ENCODE measurements at places on chromosomes 5 and 9.

DNA sequence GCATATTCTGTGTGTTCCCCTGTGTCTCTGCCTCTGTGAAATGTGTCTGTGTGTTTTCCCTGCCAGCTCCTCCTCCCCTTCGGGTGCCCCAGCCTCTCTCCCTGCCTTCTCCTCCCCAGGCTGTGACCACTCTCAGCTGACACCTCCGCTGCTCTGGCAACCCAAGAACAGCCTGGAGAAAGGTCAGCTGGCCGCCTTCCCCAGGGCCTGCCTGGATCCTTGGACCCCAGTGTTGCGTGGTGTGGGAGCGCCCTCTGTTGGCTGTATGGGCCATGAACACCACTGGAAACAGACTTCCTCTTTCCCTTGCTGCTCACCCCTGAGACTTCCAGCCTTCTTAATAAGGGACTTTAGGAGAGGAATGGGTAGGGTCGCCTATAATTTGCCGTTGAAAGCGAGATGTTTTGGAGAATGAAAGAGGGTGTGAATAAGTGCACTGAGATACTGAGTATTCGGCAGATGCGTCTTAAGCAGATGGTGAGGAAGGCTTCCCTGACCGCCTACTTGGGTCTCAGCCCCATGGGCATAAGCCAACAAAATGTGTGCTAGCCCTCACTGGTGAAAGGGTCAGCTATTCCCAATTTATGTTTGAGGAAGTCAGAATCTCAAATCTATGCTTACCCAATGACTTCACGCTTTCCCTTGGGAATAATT, 114.9 kb upstream of the TRIM32 start:
- no peak for DNase-seq

DNA sequence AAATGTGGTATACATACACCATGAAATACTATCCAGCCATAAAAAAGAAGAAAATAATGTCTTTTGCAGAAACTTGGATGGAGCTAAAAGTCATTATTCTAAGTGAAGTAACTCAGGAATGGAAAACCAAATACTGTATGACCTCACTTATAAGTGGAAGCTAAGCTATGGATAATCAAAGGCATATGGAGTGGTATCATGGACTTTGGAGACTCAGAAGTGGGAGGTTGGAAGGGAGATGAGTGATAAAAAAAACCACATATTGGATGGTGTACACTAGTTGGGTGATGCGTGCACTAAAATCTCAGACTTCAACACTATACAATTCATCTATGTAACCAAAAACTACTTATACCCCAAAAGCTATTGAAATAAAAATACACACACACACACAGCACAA, 24.5 kb downstream of the ADAMTS12 start:
- no peak for DNase-seq

DNA sequence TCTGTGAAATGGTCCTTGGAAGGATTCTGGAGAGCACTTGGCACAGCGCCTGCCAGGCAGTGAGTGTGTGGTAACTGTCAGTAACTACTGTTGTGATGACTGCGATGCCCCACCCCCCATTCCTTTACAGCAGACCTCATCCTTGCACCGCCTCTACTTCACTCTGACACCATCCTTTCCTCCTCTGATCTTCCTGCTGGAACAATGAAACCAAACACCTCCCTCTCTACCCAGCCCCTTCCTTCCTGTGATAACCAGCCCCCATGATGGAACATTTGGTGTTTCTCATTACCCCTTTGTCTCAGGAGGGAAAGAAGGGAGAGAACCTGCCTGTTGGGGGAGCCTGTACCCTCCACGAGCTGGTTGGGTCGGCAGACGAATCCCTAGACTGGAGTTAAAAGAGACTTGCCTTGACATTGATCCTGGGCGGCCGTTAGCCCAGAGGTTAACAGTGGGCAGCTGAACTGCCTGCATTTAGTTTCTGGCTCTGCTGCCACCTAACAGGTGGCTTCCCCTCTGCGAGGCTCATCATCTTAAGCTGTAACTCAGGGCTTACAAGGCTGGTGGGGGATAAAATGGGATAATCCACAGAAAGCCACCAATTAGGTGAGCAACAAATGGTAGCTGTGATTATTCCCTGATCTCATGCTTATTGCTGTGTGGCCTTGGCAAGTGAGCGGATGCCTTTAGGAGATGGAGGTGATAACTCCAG, 34.2 kb upstream of the GRPEL2 start:
- DNase-seq: no peak

GRCh38 chr9:136994888-136995230, 1.5 kb downstream of the CLIC3 start:
- no peak for DNase-seq

- DNase-seq: no peak
These were observed 139.7 kb downstream of the CRB2 start for GRCh38 chr9:123495731-123496130.

- peak; percentile 8 for DNase-seq
These were observed 314.4 kb downstream of the GADD45G start for GRCh38 chr9:89919171-89919681.

- no peak for DNase-seq
These were observed 58.2 kb downstream of the COL15A1 start for GRCh38 chr9:99001892-99002291.

GRCh38 chr5:61159070-61159469, 3.2 kb downstream of the SMIM15 start:
- no peak for DNase-seq

- peak; percentile 77 for DNase-seq
These were observed 4.8 kb upstream of the ST6GALNAC4 start for GRCh38 chr9:127921557-127922120.

DNA sequence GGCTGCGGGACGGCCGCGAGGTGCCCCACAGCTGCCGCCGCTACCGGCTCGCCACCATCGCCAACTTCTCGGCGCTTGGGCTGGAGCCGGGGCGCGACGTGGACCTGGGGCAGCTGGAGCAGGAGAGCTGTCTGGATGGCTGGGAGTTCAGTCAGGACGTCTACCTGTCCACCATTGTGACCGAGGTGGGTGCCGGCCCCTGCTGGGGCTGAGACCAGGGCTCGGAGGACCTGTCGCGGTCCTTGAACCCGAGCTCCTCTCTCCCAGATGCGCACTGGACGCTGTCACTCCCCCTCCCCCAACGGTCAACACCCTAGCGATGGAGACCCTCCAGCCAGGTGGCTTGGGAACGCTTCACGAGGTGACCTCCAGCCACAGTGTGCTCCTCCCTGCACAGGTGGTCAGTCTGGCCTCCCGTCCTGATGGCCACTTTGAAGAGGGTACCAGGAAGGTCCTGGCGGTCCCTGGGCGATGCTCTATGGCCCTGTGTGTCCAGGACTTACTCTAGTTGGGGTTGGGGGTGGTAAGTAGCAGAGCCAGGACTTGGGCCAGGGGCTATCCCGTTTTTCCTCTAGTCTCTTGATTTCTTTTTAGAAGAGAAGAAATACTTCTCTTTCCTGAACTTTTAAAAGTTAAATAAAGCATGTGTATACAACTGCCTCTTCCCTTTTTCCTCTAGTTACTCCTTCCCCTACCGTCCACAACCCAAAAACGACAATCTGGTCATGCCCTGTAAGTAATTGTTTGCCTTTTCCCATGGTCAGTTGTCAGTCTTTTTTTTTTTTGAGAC, 866 bp downstream of the SLC22A5 start:
- no peak for DNase-seq

- peak; percentile 26 for DNase-seq
These were observed 42.6 kb downstream of the ANKRD55 start for GRCh38 chr5:56190497-56190896.

DNA sequence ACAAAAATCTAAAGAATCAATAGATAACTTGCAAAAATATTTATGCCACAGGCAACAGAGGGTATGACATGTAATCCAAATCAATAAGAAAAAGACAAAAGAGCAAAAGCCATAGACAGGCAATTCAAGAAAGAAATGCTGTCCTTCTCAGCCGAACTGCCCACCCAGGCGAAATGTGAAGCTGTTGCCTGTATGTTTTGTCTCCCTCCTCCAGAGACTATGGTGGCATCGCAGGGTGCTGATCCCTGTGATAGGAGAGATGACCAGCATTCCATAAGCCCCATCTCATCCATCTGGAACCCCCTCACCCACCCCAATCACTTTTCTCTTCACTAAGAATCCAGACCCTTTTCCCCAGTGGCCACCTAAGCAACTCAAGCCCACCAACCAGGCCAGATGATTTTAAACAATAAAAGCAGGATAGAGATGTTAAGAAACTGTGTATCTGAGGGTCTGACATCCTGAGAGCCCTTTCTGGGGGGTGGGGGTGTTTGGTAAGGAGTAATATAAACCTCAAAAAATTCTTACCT, 5.3 kb upstream of the ACSL6 start:
- no peak for DNase-seq

DNA sequence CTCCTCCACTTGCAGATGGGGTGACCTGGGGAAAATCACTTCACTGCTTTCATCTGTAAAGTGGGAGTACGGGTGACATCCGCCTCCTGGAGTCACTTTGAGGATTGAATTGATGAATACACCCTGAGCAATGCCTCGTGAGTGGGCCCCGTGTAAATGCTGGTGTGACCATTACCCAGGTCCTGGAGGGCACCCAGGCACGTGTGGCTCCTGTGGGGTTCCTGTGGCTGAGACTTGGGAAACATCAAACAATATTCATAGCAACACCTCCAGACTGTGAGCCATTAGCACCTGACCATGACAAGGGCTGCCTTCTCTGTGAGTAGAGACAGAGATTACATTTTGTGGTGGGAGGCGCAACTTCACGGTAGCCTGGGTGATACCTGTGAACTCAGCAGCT, 11.4 kb downstream of the MRPL36 start:
- no peak for DNase-seq

Data from activated CD4-positive, alpha-beta T cell treated with anti-CD3 and anti-CD28 coated beads, Interleukin-2, amount 50 U/mL, for 1 hour (primary cell).